ENCODE measurements at places on chromosomes 13 and 19.

DNA sequence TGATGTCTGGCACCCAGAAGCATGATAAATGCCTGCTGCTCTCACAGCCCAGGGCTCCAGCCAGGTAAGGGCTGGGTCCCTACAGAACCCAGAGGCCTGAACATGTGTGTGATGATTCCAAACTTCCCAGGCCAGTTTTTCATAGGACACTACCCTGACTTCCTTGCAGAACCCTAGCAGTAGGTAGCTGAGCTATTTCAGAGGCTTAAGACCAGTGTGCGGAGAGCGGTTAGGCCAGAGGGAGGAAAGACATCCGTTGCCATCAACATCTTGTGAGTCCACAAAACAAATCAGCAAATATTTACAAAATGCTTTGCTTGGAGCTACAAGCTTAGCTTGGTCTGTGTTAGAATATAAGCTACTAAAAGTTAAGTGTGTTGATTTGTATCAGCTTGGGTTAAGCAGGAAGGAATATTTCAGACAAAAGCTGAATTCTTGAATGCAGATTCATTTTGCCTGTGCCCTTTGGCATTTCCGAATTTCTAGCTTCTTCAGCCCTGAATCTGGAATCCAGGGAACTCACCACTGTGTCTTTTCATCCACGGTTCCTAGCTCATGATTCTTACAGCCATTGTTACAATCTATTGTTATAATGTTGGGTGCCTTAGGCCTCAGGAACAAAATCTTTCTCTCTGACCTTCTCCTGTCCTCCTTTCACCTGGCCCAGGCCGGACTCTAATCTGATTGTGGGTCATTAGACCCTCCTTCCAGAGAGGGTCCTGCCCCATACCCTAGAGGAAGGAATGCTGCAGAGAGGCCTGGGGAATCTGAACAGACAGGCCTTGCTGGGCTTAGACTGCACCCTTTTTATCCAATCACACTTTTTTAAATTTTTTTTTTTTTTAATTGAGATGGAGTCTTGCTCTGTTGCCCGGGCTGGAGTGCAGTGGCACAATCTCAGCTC lies 12.4 kb downstream of the RAB20 start:
- no peak for DNase-seq

- no peak for DNase-seq
Measured at GRCh38 chr13:59319276-59319675, 844.5 kb downstream of the DIAPH3 start.

DNA sequence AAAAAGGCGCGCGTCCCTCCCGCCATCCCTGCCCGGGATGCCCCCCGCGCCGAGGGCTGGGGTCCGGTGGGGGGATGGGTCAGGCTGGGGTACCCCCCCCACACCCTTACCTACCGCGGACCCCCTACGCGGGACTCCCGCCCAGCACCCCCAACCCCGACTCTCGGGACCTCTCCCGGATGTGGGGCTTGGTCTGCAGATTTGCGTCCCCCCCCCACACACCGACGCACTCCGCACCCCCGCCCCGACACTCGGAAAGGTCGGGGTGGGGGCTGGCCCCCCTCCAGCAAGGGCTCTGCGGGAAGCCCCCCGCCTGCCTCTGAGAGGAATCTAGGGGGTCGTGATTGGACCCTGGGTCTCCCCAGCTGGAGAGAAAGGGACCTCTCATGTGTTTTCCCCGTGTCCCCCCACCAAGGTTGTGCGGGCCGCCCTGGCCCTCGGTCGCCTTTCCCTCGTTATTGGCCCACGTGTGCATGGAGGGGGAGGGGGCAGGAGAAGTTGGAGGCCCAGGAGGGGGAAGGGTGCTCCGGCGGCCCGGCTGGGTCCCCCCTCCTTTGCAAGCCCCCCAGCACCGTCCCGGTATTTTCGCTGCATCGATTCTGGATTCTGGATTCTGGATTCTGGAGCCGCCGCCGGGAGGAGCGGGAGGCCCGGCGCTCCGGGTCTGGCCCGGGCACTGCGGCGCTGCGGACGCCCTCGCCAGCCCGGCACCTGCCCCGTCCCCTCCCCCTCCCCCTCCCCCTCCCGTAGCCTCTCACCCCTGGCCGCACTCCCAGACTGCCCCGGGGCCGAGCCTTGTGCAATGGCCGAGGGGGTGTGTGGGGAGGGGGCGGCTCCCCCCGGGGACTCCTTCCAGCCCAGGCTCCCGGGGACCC lies 607 bp downstream of the NFIC start:
- peak; percentile 27 for DNase-seq

DNA sequence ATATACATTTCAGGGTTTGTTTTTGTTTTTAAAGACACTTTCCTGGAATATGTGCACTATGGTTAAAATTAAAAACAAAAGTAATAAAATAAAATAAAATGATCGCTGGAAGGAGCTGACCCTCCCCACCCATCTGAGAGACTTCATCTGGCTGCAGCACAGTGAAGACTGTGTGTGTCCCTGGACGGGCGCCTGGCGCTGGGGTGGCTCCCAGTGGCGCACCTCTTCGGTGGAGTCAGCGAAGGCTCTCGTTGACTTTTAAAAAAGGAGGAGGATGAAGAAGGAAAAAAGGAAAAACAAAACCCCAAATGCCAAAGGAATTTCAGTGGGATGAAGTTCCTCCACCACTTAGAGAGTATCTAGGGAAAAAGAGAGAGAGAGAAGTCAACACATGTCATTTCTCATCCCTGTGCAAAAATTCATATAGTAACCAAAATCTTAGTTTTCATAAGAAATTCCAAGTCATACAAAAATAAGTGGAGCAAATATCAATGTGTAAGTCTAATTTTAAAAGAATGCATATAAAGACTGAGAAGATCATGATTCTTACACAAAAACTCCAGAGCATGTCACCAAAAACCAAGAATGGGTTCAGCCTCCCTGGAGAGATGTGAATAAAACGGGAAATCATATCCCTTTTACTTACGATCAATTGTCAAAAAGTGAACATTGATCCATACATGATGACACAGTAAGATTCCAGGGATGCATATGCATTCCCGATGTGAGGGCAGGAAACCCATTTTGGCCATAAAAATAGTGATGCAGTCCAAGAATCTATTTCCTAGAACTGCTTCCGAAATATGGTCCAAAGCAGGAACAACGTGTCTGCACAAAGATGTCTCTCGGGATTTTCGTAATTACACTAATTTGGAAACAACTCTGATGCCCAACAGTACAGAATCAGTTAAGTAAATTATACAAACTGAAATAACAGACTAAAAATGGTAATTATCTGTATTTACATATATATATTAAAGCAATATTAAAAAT lies 123.8 kb downstream of the STK24 start:
- DNase-seq, result no peak

DNA sequence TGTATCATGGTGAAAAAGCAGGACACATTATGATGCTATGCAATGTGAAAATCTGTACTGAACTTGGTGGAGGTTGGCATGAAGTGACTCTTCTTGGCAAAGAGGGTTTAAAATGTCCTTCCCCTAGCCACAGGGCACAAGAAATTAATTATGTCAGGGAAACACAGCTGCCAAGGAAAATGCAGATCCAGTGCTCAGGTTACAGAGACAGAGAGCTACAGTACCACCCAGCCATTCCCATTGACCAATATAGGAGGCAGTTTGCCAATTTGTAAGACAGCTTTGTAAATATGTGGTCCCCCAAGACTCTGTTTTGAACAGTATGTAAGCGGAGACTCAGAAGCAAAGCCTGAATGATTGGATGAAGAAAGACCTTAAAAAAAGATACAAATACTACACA lies 69.4 kb upstream of the KLF12 start:
- DNase-seq, result no peak

- no peak for DNase-seq
Measured at GRCh38 chr13:72430923-72431322, 296.5 kb downstream of the MZT1 start.

GRCh38 chr19:13882419-13882795 lies 5.5 kb downstream of the NANOS3 start:
- no peak for DNase-seq

DNA sequence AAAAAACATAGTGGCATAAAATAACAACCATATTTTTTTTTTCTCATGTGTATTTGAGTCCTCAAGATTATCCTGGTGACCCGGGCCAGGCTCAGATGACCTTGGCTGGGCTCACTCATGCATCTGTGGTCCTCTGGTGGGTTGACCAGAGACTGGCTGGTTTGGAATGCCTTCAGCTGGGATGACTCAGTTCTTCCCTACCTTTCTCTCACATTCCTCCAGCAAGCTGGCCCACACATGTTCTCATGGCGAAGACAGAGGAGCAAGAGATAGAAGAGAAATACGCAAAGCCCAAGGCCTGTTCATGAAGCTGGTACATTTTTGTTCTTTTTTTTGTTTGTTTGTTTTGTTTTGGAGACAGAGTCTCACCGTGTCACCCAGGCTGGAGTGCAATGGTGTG lies 14.3 kb upstream of the ZNF541 start:
- DNase-seq, result no peak

DNA sequence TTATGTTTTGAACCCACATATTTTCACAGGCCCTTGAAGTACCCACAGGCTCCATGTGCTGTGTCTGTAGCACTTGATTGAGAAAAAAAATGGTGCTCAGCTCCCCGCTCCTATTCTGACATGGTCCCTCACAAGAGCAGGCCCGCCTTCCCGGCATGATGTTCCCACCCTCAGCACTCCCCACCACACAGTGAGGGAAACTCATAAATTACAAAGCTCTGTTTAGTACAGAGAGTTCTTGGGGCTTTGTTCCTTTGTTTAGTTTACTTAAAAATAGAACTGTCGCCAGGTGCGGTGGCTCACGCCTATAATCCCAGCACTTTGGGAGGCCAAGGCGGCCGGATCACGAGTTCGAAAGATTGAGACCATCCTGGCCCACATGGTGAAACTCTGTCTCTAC lies 25.9 kb upstream of the ABCC4 start:
- peak; percentile 57 for DNase-seq

DNA sequence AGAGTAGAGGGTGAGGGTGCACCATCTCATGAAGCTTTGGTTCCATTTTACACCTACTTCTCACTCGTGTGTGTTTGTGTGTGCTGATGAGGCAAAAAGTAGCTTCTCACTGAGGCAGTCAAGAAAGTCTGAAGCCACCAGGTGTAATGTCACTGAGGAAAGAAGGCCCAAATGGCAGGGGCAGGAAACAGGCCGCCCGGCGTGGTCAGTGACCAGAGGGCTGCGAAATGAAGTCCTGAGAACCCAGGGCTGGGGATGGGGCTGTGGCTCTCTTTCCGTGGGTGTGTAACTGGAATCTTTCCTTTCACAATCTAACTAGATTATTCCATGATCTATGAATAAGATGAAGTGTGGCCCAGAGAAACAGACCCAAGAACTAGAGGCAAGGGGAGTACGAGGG lies 25.5 kb upstream of the TFDP1 start:
- no peak for DNase-seq

- DNase-seq, result no peak
Measured at GRCh38 chr13:101711307-101712025, 259.0 kb downstream of the ITGBL1 start.

GRCh38 chr19:55391702-55392615 lies 6.2 kb downstream of the RPL28 start:
- DNase-seq, result no peak

GRCh38 chr19:46975925-46976782 lies 43.5 kb upstream of the NPAS1 start:
- DNase-seq, result no peak

- DNase-seq, result no peak
Measured at GRCh38 chr13:37144661-37145060, 39.2 kb upstream of the CSNK1A1L start.

- DNase-seq, result no peak
Measured at GRCh38 chr13:77523834-77524728, 11.4 kb upstream of the SCEL start.

DNA sequence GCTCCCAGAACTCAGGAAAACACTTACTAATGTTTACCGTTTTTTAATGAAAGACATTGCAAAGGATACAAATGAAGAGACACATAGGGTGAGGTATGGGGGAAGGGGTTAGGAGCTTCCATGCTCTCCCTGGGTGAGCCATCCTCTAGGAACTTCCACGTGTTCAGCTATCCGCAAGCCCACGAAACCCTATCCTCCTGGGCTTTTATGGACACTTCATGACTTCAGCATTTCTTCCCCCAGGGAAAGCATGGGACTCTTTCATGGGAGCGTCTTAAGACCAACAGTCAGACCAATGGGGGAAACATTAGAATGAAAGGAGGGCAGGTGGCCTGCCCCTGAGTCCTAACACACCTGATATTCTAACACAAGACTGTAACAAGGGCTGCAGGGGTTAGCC lies 6.6 kb upstream of the ESD start:
- DNase-seq, result no peak

DNA sequence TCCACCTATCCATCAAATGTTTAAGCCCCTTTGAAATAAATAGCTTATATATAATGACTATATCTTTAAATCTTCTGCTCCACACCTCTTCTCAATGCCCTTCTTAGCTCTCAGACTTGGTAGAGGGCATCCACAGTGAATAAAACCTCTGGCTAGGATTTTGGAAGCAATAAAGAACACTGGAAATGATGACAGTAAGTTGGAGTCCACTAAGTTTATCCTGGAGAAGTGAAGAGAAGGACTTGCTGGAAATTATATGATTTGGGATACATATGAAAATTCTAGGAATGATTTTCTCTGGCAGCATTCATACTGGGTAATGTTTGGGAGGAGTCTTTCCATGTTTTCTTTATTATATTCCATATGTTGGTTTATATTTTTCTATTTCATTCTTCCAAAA lies 133.5 kb upstream of the KL start:
- DNase-seq, result no peak

DNA sequence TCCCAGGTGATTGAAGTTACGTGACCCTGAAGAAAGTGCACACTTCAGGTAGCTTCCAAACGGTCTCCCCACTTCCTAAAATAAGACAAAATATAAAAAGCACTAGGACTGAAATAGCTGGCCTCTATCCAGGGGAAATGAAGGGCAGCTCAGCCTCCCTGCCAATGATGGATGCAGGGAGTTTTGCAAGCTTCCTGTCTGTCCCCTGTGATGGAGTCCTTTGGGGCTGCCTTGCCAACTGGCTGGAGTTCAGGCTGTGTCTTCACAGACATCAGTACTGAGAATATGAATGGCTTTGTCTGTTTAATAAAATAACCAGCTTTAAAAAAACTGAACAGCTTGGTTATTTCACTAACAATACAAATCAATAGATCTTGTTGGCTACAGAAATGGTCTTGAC lies 101.4 kb upstream of the GPR12 start:
- DNase-seq, result no peak

DNA sequence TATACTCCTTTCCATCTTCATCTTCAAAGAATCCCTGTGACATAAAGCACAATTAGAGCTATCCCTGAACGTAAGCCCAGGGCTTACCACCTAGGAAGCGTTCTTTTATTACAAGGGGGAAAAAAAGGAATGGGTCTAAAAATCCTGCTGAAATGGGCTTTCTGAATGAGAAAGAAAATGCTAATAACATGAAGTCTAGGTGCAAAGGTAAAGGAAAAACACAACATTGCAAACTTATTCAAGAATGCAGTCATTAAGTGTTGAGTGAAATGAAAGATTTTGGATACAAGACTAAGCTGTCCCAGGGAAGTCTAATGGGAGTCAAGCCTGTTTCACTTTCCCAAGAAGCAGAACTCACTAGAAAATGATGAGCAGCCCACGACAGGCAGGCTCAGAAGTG lies 55.3 kb upstream of the SLC15A1 start:
- no peak for DNase-seq

DNA sequence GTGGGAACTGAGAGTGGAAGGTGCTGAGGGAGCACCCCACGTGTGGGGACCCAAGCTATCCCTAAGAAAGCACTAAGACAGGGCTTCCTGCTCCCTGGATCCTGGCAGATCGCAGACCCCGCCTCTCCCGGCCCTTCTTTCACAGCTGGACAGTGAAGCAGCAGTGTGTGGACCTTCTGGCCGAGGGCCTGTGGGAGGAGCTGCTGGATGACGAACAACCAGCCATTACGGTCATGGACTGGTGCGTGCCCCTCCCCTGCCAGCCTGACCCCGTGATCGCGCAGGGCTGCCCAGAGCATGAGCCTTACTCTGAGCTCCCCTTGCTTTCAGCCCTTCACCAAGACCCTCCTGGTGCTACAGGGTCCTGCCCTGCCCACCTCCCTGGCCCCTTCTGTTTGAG lies 2.3 kb downstream of the NCCRP1 start:
- peak; percentile 75 for DNase-seq
